NCI-H2081 treated with DMSO at 0.1 percent for 48 hours (cell line): ENCODE measurements at places on chromosomes 12 and 14.

DNA sequence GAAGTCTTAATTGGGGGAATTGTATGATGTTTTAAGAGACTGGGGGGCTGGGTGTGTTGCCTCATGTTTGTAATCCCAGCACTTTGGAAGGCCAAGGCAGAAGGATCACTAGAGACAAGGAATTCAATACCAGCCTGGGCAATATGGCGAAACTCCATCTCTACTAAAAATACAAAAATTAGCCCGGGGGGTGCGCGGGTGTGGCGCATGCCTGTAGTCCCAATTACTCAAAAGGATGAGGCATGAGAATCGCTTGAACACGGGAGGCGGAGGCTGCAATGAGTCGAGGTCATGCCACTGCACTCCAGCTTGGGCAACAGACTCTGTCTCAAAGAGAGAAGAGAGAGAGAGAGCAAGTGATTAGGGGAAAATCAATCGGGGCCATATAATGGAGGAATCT is 600.5 kb downstream of the SLC16A7 start:
- DNase-seq, result no peak

- DNase-seq, result no peak
Observed at GRCh38 chr12:32106517-32107358, at the start of gene BICD1. Gene BICD1, plus strand, starts transcription at chr12:32106847. Its CDS starts 485 bp downstream, at chr12:32107332.

DNA sequence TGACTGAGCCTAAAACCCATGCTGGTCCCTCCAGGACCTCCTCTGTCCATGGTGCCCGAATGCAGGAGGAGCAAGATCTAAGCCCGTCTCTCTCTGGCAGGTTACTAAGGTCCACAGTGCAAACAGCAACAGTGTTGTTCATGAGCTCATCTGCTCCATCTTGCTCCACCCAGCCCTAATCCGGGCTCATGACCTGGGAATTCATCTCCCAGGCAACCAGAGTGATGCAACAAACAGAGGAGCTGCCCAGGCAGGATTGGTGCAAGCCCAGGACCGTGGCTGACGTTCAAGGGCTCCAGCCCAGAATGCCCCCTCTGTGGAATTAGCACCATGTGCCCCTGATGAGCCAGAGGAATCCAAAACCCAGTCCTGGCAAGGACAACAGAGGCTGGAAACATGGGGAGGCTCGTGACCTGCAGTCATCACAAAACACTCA is 29.9 kb downstream of the HSPB8 start:
- DNase-seq, result no peak

GRCh38 chr14:50920482-50921230 is 23.6 kb downstream of the PYGL start:
- no peak for DNase-seq

- DNase-seq, result no peak
Observed at GRCh38 chr12:7899755-7900154, 27.0 kb upstream of the SLC2A14 start.

- no peak for DNase-seq
Observed at GRCh38 chr12:39975374-39975918, 130.4 kb downstream of the SLC2A13 start.

DNA sequence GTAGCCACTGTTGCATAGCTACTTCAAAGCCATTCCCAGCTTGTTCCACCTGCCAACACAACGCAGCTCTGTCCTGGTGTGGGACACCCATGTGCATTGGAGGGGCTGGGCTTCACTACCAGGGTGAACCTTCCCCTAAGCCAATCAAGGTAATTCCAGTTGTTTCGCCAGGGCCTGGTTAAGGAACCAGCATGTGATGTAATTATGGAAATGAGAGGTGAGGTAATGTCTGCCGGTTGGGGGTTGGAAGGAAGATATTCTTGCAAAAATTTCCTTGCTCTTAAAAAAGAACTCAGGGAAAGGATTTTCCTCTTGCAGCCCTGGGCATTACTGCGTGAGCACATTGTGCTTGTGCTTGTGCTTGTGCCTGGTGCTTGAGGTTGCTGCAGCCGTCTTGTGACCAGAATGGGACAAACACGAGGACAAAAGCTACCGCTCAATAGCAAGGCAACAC is 14.9 kb downstream of the TUBA1C start:
- no peak for DNase-seq

DNA sequence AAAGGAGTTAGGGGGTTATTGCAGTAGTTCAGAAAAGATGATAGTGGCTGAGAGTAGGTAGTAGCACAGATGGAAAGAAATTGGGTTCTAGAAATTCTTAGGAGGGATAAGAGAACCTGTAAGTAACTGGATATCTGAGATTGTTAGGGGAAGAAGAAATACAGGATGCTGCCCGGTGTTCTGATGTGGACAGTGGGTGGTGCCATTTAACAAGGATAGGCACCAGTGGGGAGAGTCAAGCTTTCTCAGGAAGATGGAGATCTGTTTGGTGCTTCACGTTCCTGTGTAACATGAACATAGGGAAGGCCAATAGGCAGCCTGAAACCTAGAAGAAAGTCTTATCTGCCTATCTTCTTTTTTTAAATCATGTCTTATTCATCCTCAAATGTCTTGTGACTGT is 245.9 kb downstream of the NPAS3 start:
- no peak for DNase-seq

- no peak for DNase-seq
Observed at GRCh38 chr12:22518998-22519397, 25.3 kb downstream of the C2CD5 start.

DNA sequence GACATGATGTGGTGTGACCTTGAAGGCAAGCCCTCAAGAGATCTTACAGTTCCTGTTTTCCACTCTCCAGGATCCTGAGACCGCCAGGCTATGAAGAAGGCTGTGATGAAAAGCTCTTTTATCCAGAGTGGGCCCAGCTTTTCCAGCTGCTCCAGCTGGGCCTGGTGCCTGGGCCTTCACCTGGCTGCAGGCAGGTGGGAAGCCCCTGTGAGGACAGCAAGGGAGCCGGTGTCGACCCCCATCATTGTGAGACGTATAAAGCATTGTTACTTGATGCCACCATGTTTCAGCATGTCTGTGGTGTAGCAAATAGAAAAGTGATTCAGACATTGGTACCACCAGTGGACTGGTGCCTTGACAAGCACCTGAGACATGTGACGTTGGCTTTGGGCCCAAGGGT is 190.2 kb downstream of the KIF26A start:
- DNase-seq, result no peak

DNA sequence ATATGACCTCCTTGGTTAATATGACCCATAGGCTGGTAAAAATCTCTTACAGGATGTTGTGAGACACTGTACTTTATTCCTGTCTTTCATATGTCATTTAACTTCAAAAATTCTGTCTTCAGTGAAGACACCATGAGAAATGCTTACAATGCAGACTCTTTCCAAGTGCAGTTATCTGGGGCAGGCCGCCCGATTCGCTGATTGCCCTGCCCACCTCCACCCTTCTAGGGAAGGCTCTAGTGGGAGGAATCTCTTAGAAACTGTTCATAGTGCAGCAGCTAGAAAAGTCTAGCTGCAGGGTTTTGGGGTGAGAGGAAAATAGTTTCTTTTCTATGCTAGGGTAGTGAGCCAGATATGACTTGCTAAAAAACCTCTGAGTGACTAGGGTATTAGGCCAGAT is 15.0 kb upstream of the CIPC start:
- DNase-seq, result no peak

DNA sequence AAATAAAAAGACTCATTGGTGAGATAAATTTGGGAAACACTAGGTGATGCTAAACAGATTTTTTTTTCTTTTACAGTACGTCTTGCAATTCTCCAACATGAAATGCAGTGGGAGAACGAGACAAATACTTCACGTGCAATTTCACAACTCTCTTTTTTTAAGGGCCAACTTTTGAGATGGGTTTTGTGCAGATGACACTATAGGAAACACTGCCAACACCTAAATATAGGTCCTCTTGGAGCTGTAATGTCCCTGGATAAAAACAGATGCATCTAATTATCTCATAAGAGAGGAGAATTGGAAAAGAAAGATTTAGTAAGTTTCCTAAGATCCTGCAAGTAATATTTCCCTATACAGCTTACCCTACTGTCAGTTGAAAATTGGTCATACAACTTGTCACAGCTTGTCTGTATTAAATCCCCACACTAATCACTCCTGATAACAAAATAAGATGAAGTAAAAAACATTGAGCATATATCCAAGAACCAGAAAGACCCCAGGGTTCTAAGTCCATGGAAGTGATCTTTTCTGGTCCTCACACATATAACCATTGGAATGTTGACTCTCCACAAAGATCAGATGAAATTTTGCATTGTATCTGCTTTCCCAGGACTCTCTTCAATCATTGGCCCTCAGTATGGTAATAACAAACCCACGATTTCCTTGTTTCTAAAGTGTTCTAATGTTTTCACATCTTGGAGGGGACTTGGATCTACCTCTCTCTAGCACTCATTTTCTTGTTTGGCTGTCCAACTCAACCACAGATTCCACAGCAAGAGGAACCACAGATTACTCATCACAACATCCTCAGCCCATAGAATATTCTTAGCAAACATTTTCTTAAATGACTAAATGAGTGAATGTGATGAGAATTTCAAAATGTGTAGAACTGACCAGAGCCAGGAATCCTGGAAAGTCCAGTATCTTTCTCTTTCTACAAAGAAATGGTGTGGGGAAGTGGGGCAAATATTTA is 769.4 kb upstream of the USP15 start:
- no peak for DNase-seq

DNA sequence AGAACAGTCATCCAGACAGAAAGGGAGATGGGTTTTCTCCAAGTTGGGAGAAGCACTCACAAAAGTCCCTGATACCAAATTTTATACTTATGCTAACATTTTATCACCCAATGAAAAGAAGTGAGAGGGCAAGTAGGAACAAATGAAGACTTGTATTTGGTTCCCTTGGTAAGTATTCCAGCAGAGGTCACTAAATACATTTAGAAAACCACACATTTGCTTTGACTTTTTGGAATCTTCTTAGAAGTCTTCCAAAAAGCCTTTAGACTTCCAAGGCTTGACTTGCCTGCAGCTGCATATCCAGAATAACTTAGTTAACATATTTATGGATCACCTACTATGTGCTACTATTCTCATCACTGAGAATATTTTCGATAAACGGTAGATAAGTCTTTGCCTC is 3.1 kb upstream of the GYS2 start:
- DNase-seq, result no peak

GRCh38 chr12:127903146-127903545 is 363.8 kb upstream of the TMEM132C start:
- no peak for DNase-seq

DNA sequence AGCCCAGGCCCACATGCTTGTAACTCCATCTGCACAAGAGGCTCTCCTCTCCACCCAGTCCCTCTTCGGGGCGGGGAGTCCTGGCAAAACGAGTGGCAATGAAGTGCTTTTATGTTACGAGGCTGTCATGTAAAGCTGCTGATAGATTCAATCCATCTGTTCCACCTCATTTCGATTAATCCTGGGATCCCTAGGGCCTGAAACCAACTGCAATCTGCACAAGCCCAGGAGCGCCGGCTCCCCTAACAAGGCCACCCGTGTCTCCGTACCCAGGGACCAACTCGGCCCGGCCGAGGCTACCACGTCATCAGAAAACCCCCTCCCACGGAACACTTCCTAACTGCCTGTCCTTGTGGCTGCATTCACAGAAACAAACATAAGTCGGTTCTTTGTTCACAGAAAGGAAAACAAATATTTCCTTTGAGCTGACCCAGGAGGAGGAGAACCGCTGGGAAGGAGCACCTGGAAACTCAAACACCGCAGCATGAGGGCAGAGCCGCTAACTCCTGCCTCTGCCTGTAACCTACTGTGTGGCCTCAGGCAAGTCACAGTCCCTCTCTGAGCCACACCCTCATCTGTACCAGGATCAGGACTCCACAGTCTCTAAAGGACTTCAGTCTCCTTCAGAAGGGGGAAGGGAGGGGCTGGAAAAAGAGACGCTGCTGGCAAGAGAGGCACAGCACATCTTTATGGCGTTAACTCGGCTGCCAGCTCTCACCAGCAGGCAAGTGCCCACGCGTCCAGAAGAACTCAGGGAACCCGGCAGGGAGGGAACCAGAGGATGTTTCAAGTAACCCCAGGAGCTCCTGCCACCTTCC is 47.8 kb downstream of the CCDC88C start:
- DNase-seq, result no peak

DNA sequence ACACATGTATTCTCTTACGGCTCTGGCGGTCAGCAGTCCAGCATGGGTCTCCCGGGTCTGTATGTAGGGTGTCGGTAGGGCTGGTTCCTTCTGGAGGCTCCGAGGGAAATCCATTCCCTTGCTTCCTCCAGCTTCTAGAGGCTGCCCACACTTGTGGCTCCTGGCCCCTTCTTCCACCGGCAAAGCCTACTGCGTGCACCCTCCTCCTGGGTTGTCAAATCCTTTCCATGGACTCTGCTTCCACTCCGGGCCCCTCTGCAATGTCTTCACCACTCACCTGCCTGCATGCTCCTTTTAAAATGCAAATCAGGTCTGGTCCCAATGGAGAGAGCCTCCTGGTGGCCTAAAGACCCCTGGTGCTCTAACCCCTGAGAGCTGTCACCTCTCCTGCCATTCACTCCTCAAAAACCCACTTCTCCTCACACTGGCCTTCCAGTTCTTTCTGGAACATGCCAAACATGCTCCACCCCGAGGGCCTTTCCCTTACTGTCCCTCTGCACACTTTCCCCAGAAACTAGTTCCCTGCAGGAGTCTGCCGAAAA is 108.5 kb downstream of the DICER1 start:
- DNase-seq, result no peak

GRCh38 chr12:47837190-47838171 is 17.8 kb upstream of the HDAC7 start:
- DNase-seq, result peak; percentile 52

GRCh38 chr14:70663707-70664179 is 22.0 kb downstream of the TTC9 start:
- DNase-seq, result no peak

DNA sequence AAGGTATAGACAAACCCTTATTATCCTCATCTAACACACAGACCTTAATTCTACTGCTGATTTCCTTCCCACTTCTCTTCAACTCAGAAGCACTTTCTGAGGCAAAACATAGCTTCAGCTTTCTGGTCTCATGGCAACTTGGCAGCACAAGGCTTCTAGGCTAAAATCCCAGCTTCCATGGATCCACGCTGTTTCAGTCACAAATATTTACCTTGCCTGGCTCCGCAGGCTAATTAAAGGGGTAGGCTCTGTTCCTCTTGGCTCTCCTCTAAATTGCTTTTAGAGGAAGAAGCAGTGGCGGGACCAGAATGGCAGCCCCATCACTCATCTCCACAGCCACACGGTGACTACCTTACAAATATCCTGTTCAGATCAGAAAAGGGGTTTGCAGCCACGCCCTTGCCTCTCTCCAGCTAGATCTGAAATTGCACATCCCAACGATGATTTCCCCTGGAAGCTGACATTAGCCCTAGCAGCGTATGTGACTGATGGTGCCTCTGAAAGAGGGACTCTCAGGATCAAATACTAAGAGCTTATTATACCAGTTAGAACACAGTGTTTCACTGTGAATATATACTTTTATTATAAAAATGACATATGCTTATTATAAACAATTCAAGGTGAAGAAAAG is 221.5 kb upstream of the NUDT4 start:
- peak; percentile 90 for DNase-seq

DNA sequence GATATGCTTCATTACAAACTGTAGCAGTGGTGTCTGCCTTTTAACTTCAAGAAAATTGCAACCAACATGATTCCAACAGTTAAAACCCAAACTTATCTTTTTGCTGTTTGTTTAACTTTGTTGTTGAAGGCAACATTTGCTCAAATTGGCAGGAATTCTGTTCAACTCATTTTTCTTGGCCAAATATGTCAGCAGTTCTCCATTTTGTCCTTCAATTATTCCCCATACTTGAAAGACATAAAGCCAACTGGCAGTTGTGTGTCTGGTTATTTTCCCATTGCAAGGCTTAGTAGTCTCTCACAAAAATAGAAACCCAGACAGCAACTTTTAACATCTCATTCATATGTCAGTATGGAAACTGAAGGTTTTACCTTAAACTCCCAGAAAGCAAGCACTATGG is 146.3 kb downstream of the LRIG3 start:
- DNase-seq, result no peak
